GM13977 (cell line): ENCODE measurements at places on chromosomes 2 and 18.

- DNase-seq = no peak
Measured at GRCh38 chr2:178238154-178238521, 43.8 kb downstream of the OSBPL6 start.

DNA sequence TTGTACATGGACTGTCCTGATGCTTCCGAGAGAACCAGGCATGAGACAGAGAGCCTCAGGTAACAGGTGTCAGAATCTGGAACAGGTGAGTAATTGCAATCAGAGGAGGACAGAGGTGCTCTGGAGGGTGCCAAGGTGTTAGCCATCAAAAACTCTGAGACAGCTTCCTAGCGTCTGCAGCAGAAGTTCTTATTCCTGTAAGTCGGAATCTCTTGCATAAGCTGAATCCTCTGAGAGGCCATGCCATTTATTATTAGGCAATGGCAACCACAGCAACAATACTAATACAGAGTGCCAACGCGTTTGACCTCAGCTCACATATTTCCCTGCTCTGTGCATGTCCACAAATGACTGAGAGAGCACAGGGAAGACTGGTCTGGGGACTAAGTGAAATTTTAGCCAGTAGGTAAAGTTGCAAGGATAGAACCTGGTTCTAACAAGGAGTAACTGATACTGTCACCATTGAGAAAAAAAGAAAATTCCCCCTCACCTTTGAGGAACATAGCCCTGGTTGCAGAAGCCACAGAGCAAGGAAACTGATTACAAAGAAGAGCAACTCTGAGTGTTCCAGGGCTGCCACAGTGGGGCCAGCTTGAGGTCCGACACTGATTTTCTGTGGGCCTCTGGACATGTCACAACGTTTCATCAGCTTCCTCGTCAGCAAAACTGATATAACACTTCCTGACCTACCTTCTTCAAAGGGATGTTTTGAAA is 55.1 kb upstream of the ACSL3 start:
- DNase-seq = no peak

DNA sequence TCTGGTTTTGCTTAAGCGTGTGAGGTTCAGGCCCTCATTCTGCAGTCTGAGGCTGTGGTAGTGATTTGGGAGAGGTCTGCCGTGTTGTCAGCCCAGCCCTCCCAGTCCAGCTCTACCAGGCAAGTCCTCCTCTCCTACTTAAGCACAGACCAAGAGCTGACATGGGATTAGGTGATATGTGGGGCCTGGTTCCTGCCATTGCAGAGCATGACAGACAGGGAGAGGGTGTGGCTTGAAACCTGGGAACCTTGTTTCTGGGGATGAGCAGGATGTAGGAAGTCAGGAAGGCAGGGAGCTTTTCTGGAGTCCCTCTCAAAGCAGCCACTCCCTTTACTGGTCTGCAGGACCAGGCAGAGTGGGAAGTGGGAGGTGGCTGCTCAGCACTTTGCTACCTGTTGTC is 38.6 kb downstream of the PTPRM start:
- DNase-seq = no peak

- DNase-seq = no peak
Measured at GRCh38 chr2:30865243-30865642, 58.0 kb upstream of the CAPN13 start.

- no peak for DNase-seq
Measured at GRCh38 chr2:17805166-17805565, 11.1 kb upstream of the MSGN1 start.

- no peak for DNase-seq
Measured at GRCh38 chr2:136693966-136694365, 71.4 kb upstream of the THSD7B start.

GRCh38 chr2:221309892-221310583 is 262.1 kb downstream of the EPHA4 start:
- DNase-seq = no peak

- DNase-seq = peak; percentile 3
Measured at GRCh38 chr2:145638675-145639074, 1118.8 kb upstream of the ZEB2 start.

DNA sequence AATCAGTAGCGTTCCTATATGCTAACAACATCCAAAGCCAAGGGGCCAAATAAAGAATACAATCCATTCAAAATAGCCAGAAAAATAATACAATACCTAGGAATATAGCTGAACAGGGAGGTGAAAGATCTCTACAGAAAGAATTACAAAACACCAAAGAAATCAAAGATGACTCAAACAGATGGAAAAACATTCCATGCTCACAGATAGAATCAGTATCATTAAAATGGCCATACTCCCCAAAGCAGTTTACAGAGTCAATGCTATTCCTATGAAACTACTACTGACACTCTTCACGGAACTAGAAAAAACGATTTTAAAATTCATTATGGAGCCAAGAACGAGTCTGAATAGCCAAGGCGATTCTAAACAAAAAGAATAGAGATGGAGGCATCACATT is 57.4 kb downstream of the CCBE1 start:
- DNase-seq = no peak

DNA sequence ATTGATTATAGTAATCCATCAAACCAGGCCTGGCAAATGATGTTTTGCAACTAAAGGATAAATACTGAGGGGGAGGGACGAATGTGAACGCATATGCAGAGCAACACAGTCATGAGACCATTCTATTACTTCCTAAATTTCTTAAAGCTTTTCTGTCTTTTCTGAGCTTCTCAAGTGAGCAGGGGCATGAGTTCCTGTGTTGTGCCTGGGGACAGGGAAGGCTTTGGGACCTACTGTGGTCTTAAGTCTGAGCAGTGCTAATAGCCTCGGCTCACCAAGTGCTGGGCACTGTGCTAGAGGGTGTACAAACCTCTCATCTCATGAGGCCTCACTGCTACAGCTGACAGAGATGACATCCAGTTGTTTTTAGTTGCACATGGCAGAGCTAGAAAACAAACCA is 182.4 kb downstream of the NEDD4L start:
- DNase-seq = no peak

GRCh38 chr2:147846412-147847081 is 1.7 kb downstream of the ACVR2A start:
- DNase-seq = no peak

DNA sequence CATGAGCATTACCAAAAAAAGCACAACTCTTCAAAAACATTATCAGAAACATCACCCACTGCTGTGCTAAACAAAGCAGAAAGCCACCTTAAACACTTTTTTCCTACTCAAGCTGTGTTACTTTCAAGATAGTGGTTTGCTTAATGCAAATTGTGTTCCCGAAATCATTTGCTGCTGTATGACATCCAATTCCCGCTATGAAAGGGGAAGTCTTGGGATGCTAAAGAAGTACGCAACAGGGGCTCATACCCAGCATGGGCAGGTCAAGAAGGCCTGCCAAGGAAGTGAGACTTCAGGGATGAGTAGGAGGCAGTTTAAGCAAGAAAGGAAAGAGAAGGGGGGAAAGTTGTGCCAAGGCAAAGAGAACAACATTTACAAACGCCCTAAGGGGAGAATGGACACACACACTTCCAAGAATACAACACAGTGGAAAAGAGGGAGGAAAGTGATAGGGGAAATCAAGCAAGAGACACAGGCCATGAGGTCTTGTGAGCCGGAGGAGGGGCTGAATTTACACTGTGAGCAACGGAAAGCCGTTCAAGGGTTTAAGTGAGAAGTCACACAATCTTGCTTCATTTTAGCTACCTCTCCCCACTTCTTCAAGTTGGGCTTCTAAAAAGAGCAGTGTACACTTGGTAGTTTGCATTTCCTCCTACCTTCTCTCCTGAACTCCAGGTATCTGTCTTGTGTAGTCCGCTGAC is 4.0 kb downstream of the PTPN2 start:
- DNase-seq = peak; percentile 44

- DNase-seq = no peak
Measured at GRCh38 chr2:218091746-218092145, 22.7 kb downstream of the RUFY4 start.

GRCh38 chr18:58805467-58806187 is 59.0 kb upstream of the ZNF532 start:
- no peak for DNase-seq

GRCh38 chr2:130976591-130977237 is 116.5 kb downstream of the FAM168B start:
- no peak for DNase-seq

- DNase-seq = no peak
Measured at GRCh38 chr2:197383825-197384224, 51.0 kb downstream of the SF3B1 start.

GRCh38 chr2:45571940-45572339 is 39.1 kb downstream of the SRBD1 start:
- DNase-seq = no peak

DNA sequence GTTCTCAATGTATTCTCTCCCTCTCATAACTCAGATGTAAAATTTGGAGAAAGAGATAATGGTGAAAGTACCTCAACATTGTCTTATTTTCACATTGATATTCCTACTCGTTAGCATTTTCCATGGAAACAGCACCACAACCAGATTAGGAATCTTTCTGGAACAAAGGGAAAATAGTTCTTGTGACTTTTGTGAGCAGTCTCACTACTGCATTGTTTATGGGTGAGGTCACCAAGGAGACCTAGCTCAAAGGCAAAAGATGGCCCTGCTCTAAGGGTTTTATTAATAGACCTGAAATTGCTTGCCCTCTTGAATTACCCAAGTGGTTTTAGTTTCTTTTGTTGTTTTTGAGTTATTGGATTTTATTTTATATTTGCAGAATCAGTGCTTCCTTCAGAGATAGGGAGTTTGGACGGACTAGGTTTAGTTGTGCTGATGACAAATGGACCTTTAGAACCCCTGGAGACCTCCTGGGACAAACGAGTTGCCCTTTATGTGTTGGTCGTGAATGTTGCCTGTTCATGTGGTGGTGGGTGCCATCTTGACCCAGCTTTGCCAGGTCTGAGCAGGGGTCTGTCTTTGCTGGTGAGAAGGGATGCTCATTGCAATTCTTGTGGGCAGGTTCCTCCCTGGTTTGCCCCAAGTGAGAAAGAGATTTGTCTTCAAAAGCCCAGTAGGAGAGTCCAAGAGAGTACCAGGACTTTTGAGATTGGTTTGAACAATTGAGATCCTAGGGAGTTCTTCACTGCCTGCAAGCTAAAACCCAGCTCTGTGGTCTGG is 58.1 kb downstream of the INPP4A start:
- DNase-seq = no peak

DNA sequence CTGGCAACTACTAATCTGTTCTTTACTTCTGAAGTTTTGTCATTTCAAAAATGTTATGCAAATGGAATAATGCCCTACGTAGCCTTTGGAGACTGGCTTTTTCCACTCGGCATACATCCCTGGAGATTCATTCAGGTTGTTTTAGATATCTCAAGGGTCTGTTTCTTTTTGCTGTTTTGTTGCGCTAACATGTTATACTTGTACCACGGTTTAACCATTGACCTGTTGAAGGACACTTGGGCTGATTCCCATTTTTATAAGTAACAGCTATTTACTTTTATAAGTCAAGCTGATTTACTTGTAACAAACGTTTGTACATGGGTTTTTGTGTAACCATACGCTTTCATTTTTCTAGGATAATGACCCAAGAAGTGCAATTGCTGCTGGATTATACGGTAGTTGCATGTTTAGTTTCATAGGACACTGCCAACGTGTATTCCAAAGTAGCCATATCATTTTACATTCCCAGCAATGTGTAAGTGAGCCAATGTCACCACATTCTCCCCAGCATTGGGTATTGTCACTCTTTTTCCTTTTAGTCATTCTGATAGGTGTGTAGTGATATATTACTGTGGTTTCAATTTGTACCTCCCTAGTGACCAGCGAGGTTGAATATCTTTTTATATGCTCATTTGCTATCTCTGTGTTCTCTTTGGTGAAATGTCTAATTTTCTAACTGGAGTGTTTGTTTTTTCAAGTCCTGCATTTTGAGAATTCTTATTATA is 36.5 kb upstream of the STAT4 start:
- DNase-seq = no peak

DNA sequence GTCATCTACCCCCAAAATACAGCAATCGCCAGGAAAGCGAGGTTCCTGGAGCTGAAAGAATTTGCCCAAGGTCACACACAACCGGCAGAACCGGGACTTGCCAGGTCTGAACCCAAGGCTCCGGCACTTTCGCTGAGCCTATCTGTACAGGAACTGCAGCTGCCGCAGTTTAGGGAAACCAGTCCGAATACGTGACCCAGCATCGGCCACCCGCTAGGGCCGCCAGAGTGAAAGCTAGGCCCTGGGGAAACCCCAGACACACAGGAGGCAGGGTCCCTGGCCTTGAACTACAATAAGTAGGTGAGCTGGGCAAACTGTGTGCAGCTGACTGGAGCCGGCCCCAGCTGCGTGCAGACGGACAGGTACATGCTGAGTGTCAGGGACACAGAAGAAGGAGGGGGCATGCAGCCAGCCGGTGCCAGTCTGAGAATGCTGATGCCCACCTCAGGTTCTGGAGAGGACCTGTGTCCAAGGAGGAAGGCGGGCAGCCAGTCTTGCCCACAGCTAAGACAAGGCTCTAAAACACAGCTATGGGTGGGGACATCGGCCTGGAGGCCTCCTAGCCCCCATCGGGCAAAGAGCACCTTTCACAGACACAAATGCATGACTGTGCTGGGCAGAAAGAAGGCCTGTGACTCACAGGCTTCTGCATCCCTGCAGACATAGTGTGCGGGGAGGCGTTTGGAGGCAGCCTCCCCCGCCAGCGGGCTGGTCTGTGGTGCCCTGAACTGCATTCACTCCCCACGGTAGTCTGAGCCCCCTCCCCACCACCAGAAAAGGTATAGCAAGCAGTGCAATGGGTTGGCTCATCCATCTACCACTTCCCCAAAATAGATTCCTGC is 107.4 kb upstream of the ID2 start:
- peak; percentile 61 for DNase-seq

DNA sequence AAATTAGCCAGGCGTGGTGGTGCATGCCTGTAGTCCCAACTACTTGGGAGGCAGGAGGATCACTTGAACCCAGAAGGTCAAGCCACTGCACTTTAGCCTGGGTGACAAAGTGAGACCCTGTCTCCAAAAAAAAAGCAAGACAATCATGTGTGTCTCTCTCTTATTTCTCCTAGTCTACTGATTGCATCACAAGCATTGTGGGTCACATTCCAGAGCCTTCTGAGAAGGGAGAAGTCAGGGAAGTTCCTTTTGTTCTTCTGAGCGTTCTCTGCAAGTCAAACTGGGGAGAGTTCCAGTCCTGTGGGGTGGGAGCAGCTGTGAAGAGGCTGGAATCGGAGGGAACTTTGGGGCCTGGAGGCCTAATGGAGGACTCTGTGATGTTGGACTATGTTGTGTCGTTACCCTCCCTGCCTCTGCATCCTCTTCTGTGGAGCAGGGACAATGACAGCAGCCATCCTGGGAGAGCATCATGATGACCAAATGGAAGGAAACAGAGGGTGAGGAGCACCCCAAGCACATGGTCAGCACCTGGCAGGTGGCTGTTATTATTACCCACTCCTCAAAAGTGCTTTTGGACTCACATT is 115.4 kb downstream of the MRO start:
- DNase-seq = no peak

GRCh38 chr2:8837795-8838140 is 355 bp upstream of the KIDINS220 start:
- no peak for DNase-seq

GRCh38 chr18:8609659-8610458 is 622 bp downstream of the RAB12 start:
- no peak for DNase-seq

GRCh38 chr18:53795061-53795460 is 429.4 kb downstream of the MBD2 start:
- DNase-seq = no peak

GRCh38 chr2:73614997-73615396 is 27.2 kb downstream of the NAT8 start:
- DNase-seq = no peak
